ENCODE measurements at places on chromosomes 2 and 18.
A peak's percentile ranks its signal among the peaks of the same experiment; 100 is the strongest.

- peak; percentile 0 for DNase-seq
These were observed 971.7 kb upstream of the GYPC start for GRCh38 chr2:125684256-125684655.

GRCh38 chr2:120634533-120634932, 101.1 kb upstream of the GLI2 start:
- no peak for DNase-seq

DNA sequence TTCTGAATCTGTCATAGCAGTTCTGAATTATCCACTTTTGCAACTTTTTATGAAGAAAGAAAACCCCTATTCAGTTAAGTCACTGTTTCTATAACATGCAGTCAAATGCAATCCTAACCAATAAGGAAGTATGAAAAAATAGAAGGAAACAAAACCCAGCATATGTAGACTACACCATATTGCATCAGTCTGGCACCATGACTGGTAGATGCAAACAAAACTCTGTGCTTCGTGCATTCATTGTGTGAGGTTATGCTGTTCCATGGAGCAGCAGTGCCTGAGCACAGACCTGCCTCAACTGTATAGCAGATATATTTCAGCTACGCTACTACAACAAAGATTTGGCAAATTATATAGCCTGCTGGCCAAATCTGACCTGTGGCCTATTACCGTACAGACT, 325.5 kb downstream of the LRP1B start:
- no peak for DNase-seq

DNA sequence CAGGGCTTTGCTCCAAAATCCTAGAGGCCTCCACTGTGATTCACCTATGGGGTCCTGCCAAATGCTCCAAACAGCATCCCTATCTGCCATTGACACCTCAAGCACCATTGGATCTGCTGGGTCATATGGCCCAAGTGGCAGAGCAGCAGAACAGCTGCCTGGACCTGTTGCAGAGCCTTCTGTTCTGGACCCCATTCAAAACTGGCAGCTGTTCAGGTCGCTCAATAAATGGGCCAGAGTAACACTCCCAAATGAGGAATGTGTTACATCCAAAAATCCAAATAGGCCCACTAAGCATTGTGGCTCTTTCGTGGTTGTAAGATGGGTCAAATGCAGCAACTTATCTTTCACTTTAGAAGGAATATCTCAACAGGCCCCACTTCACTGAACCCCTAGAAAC, 783.6 kb downstream of the DCDC2C start:
- DNase-seq: no peak

DNA sequence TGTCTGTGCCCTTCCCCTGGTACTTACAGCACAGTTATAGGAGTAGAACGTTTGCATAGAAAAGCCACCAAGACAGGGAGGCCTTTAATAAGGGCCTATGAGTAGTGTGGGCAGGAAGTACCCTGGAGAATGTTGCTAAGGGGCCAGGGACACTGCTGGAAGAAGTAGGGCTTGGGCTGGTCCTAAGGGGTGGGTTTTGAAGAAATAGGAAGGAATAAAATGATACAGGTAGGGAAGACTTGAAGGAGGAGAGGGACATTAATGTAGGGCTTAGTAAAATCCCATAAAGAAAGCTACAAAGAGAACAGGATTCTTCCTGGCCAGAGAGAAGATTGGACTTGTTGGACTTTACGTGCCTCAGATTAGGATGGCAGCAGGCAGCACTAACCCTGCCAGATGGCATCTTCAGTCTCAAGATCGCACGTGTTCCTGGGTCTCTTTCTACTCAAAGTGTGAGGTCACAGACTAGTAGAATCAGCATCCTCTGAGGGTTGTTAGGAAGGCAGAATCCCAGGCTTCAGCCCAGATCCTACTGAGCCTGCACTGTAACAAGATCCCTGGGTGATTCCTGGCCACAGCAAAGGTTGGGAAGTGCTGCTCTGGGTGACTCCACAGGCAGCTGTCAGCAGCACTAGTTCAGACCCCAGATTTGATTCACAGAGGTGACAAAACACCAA, 39.2 kb downstream of the EPAS1 start:
- no peak for DNase-seq

GRCh38 chr2:209413311-209414014, 10.4 kb upstream of the MAP2 start:
- no peak for DNase-seq

- DNase-seq: no peak
These were observed 39.8 kb upstream of the ASAP2 start for GRCh38 chr2:9166579-9167377.

DNA sequence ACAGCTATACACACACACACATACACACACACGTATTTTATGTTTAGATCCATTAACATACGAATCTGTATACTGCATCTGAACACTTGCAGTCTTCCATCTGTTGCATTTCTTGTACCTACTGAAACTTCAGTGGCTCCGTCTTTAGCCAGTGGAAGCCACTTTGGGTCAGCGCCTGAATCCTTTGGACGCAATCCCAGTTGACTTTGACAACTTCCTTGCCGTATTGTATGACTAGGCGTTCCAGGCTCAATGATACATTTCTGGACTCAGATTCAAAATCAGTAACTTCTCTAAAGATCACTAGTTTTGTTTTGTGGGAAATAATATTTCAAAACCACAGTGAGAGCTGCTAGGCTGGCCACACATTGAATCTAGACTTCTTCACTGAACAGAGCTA, 101.5 kb upstream of the GPC1 start:
- no peak for DNase-seq

DNA sequence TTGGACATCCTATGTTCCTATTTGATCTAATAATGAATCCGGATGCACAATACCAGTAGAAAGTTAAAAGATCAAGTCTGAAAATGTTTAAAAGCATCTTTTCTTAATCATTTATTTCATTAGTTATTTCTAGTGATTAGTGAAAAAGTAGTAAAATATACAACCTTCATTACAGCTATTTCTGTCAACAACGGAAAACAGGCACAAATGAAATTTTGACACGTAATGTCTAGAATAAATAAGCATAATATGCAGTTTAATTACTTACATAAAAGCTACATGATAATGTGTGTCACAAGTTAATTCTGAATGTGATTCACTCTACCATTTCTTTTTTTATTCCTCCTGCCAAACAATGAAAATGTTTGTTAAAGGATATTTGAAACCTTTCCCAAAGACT, 216.1 kb downstream of the MYCN start:
- no peak for DNase-seq

- DNase-seq: no peak
These were observed 745.3 kb upstream of the ZEB2 start for GRCh38 chr2:145265244-145265643.

GRCh38 chr2:106111882-106112571, 82.1 kb downstream of the UXS1 start:
- no peak for DNase-seq

DNA sequence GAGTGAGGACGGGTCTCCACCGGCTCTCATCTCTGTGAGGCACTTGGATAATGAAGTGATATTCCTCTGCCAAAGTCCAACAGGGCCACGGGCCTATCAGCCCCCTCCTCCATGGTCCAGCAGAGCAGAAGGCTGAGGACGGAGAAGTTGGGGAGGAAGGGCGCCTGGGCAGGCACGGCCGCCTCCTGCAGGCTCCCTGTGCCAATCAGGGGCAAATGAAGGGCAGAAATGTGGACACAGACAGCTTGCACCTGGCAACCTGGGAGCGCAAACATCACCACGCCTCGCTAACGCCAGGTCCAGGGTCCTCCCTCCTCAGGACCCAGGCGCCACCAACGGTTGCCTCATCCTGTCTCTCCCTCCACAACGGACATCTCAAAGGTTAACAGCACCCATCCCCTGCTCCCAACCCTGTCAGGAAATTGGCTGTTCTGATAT, 24.3 kb downstream of the SMAD7 start:
- no peak for DNase-seq

GRCh38 chr2:86482034-86482433, 40.9 kb downstream of the KDM3A start:
- DNase-seq: no peak

GRCh38 chr2:234996069-234996940, 44.5 kb downstream of the SH3BP4 start:
- peak; percentile 97 for DNase-seq

- DNase-seq: no peak
These were observed 49.7 kb downstream of the TPO start for GRCh38 chr2:1462994-1463393.

DNA sequence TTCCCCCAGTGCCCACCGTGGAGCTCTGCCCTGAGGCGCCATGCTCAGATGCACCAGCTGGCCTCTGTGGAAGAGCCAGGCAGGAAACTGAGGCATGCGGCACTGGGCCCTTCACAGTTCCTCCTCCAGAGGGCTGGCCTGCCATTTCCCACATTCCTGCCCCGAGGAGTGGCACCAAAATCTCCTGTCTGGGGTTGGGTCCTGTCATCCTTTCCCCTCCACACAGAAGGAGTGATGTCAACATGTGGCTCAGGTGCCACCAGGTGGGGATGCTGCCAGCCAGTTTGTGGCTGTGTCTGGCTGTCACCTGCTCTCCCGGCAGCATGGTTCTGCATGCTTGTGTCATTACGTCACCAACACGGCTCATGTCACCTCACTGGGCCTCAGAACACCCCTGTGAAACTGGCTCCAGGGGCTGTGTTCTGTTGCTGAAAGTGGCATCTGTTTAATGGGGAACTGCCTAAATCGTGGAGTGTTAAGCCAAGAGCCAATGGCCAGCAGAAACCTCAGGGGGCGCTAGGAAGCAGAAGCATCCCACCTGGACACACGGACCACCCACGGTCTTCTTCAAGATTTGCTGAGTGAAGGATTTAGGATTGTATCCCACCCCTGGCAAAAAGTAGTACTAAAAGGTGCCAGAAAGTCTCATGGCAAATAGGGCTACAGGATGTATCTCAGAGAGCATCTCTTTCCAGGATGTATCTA, 51.3 kb downstream of the ZAP70 start:
- no peak for DNase-seq

GRCh38 chr2:219538504-219538951, 5.1 kb downstream of the CHPF start:
- no peak for DNase-seq

- DNase-seq: no peak
These were observed 64.1 kb downstream of the BCL2 start for GRCh38 chr18:63255435-63255834.

- no peak for DNase-seq
These were observed 104.4 kb upstream of the SMAD2 start for GRCh38 chr18:48034651-48035555.

GRCh38 chr2:240974771-240975572, 23.4 kb upstream of the SNED1 start:
- DNase-seq: peak; percentile 47

Data from H4 (cell line).